ENCODE measurements at places on chromosomes 16 and 17.

DNA sequence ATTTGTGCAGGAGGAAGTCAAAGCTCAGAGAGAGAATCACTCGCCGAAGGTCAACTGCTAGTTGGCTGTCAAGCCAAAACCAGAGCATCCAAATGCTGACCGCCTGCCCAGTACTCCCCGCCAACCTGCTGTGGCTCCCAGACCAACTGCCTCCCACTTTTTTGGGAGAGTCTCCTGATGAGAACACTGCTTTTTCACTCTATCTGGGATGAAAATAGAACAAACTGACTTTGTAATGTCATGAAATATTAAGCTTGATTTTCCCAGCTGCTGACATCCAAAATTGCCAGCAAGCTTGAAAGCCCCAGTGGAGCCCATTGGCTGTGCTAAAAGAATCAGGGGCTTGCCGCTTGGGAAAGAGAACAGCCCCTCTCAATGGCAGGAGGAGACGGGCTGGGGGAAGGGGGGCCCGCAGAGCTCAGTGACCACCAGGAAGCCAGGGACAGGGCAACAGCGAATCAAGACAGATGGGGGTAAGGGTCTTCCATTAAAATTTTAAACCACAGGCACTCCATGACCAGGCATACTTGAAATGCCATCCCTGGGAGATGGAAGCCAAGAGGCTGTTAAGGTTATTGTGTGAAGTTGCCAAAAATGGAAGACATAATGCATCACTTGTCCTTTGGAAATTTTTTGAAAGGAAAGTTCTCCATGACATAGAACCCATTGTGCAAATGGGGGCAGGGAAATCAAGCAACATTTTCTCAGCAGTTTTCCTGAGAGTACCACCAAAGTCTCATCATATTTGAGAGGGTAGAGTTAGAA, 125.7 kb upstream of the CDH5 start:
- no peak for DNase-seq

GRCh38 chr16:12344577-12345343, 368.2 kb downstream of the SNX29 start:
- no peak for DNase-seq

- no peak for DNase-seq
These were observed 44.3 kb downstream of the WNT3 start for GRCh38 chr17:46774108-46774737.

GRCh38 chr16:7270006-7270405, 62.6 kb upstream of the RBFOX1 start:
- DNase-seq: no peak

- DNase-seq: no peak
These were observed 13.7 kb downstream of the DHX38 start for GRCh38 chr16:72107371-72107770.

DNA sequence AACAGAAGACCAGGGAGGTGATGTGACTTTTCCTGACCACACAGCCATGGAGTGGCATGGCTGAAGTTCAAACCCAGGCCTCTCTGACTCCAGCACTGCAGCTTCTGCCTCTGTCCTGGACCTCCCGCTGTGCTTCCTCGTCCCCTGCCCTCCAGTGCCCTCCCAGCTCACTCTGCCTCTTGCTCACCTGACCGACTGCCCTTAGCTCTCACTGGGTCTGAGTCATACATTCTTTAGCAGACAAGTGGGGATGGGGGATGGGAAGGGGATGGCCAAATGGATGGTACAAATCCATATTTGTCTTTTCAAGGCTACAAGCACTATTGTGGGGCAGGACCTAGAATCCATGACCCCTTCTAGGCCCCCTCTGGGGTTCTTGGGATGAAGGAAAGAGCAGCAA, 33.0 kb downstream of the PITPNM3 start:
- no peak for DNase-seq

DNA sequence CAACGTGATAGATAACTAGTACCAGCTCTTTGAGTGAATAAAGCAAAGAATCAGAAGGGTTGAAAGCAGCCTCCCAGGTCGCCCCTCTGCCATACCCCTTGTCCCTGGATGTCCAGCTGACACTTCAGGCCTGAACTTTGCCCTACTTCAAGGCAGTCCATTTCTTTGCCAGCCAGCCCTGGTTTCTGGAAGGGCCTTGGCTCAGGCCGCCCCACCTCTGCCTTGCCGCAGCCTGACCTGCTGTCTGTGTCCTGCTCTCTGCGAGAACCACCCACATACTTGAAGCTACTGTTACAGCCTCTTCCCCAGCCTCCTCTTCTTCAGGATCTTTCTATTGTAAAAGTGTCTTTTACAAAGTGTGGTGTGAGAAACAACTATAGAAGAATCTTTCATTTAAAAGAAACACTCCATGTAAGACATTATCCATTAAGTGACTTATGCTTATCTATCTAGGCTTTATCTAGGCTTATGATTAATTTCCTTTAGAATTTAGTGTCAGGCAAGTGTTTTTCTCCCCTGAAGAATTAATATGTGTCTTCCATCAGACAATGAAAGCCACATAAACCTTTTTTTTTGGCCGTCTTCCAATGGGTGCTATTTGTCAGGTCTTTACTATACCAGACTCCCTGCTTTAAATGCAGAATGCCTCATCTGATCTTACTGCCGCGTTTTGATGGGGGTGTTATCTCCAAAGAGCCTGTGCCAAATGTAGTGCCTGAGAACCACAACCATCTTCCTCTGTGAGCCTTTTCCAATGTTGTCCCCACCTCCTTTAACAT, 133.9 kb downstream of the SOCS1 start:
- no peak for DNase-seq

- no peak for DNase-seq
These were observed 14.0 kb downstream of the LAT start for GRCh38 chr16:28998837-28999236.

DNA sequence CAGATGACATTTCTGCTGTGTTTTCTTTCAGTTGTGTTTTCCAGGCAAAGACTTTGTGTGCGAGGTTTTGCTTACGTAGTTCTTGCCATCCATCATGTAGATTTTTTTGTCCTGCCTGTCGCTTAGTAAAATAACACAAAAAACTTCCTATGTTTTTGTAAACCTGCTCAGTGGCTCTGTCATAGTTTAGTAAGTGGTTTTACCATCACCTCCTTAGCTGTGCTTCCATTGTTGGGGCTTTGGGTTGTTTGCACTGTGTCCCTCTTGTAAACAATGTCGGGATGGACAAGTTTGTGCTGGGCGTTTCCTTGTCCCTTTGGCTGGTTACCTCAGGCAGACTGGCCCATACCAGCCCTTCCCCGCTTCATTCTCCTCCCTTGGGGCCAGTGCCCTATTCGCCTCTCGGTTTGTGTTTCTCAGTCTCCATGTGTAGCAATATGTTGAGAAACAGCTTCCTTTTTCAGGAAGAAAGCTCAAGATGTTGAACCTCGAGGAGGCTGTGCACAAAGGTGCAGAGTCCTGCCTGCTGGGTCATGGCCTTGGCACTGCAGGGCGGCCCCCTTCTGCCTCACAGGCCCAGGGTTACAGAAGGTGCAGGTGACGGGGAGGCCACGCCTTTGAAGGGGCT, 74.6 kb downstream of the KSR1 start:
- DNase-seq: no peak

- no peak for DNase-seq
These were observed 30.7 kb downstream of the PIMREG start for GRCh38 chr17:6474906-6475305.

DNA sequence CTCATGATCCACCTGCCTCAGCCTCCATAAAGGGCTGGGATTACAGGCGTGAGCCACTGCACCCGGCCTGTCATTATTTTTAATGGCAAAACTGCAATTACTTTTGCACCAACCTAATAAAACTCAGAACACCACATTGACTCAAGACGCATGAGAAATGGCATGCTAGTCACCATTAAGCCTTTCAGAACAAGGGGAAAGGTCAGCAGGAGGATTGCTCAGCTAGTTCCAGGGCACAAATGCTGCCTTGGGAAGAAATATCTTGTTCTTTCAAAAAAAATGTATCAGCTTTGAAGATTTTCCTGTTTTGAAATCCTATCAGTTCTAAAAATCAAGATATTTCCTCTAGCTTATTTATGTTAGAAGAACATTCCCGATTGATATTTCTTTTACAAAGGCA, 32.4 kb upstream of the CDYL2 start:
- DNase-seq: no peak

DNA sequence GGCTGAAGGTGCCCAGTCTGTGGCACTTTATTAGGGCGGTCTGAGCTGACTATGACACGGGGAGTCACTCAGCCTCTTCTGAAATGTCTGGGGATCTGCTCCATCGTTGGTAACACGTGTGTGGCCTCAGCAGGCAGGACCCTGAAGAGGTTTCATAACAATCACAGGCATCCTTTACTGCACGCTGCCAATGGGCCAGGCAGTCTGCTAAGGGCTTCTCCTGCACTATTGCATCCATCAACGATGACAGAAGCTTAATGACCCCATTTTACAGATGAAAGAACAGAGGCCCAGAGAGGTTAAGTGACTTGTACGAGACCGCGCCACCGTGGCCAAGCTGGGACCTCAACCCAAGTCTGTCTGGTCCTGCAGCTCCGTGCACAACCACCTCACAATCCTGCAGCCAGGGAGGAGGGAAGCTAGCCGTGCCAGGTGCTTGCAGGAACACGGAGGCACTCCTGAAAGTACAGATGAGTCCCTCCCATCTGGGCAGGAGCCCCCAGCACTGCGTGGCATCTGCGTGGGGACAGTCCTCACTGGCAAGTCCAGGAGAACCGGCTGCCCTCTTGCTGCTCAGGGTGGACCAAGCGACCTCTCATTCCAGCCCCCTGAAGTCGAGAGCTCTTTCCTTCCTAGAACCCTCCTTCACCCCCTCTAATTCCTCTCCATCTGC, 40.0 kb downstream of the RPH3AL start:
- no peak for DNase-seq

- peak; percentile 30 for DNase-seq
These were observed 3.1 kb upstream of the KCNJ12 start for GRCh38 chr17:21373036-21373435.

GRCh38 chr17:78401246-78401645, 22.8 kb downstream of the PGS1 start:
- no peak for DNase-seq

- DNase-seq: no peak
These were observed 5.8 kb downstream of the ARHGEF15 start for GRCh38 chr17:8315764-8316217.

DNA sequence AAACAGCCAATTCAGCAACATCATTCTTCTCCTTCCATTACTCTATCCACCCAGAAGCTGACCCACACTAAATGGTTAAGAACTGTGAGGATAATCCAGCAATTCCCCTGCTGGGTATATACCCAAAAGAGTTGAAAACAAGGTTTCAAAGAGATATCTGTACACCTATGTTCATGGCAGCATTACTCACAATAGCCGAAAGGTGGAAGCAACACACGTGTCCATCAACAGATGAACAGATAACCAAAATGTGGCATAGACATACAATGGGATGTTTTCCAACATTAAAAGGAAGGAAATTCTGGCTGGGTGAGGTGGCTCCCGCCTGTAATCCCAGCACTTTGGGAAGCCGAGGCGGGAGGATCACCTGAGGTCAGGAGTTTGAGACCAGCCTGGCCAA, 19.9 kb downstream of the MIS12 start:
- no peak for DNase-seq

DNA sequence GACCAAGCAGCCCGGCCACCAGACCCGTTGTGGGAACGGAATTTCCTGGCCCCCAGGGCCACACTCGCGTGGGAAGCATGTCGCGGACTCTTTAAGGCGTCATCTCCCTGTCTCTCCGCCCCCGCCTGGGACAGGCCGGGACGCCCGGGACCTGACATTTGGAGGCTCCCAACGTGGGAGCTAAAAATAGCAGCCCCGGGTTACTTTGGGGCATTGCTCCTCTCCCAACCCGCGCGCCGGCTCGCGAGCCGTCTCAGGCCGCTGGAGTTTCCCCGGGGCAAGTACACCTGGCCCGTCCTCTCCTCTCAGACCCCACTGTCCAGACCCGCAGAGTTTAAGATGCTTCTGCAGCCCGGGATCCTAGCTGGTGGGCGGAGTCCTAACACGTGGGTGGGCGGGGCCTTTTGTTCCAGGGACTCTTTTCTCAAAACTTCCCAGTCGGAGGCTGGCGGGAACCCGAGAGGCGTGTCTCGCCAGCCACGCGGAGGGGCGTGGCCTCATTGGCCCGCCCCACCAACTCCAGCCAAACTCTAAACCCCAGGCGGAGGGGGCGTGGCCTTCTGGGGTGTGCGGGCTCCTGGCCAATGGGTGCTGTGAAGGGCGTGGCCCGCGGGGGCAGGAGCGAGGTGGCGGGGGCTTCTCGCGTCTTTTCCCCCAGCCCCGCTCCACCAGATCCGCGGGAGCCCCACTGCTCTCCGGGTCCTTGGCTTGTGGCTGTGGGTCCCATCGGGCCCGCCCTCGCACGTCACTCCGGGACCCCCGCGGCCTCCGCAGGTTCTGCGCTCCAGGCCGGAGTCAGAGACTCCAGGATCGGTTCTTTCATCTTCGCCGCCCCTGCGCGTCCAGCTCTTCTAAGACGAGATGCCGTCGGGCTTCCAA, at the start of gene SLC2A4:
Gene SLC2A4, plus strand, starts transcription at position 645 of the 879 bp plus-strand sequence. Its CDS starts 217 bp downstream, at position 862.
- DNase-seq: peak; percentile 58

DNA sequence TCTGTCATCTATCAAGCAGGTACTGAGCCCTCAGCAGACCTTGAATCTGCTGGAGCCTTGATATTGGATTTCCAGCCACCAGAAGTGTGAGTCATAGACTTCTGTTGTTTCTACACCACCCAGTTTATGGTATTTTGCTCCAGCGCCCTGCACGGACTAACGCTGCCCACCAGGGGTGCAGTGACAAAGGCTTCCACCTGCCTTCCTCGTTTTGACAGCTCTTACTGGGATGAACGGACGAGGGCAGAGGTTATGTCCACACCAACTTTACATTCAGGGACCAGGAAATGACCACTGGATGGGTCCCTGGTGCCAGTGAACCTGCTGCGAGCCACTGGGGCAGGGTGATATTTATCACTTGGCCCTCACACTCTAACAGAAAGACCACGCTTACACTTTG, 66.6 kb upstream of the CBX4 start:
- no peak for DNase-seq

GRCh38 chr17:7684851-7685532, 2.3 kb downstream of the TP53 start:
- DNase-seq: no peak

DNA sequence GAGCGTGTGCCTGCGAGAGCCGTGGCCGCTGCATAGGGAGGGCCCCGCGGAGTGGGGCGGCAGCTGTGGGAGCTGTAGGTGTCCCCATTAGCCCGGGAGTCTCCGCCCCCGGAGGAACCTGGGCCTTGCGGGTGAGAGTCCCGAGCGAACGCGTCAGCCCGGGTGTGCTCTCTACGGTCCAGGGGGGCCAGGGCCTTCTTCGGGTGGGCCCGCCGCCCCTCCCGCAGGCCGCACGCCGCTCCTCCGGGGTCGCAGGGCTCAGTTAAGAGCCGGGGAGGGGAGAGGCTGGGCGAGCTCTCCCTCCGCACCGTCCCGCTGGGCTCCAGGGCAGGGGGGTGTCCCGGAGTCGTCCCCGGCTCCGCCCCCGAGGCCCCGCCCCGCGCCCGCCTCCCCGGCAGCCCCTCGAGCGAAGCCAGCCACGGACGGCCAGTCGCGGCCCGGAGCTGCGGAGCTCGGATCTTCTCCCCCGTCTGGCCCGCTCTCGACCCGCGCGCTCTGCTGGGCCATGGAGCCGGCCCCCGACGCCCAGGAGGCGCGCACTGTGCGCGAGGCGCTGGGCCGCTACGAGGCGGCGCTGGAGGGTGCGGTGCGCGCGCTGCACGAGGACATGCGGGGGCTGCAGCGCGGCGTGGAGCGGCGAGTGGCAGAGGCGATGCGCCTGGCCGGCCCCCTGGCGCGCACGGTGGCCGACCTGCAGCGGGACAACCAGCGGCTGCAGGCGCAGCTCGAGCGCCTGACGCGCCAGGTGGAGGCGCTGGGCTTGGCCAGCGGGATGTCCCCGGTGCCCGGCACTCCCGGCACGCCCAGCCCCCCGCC, at the start of gene SMTNL2:
Gene SMTNL2, plus strand, starts transcription at position 429 of the 816 bp plus-strand sequence. Its CDS starts 77 bp downstream, at position 506.
- no peak for DNase-seq

Measured in DMS79 (cell line).